ENCODE measurements at places on chromosomes 6 and 20.

DNA sequence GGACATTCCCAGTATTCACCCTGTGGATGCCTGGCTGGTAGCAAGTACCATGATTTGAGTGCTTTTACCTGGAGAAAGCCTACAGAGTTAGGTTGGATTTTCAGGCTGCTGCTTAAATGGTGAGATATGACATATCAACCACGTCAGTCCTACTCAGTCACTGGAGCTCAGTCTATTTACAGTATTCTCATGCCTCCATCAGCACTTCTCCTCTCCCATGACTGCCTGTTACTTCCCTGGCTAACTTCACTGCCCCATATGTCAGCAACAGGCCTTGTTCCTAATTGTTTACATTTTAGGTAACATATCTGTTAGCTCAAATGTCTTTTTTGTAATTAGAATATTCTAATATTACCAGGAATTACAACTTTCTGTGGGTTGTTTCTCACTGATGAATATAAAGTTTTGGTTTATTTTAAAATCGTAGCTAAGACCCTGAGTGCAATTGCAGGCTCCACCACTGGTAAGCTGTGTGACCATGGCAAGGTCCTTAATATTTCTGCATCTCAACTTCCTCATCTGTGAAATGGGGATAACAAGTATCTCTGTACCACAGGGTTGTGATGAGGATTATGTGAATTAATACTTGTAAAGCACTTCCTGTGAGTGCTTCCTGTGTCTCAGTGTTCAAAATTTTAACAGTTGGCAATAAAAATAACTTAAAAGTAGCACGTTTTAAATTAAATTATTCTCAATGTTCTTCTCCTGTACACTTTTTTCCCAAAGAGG lies 54.3 kb downstream of the RNF144B start:
- ATAC-seq = no peak

GRCh38 chr6:56146086-56146485 lies 101.3 kb downstream of the COL21A1 start:
- no peak for ATAC-seq

GRCh38 chr6:106293116-106293515 lies 32.4 kb downstream of the ATG5 start:
- no peak for ATAC-seq

DNA sequence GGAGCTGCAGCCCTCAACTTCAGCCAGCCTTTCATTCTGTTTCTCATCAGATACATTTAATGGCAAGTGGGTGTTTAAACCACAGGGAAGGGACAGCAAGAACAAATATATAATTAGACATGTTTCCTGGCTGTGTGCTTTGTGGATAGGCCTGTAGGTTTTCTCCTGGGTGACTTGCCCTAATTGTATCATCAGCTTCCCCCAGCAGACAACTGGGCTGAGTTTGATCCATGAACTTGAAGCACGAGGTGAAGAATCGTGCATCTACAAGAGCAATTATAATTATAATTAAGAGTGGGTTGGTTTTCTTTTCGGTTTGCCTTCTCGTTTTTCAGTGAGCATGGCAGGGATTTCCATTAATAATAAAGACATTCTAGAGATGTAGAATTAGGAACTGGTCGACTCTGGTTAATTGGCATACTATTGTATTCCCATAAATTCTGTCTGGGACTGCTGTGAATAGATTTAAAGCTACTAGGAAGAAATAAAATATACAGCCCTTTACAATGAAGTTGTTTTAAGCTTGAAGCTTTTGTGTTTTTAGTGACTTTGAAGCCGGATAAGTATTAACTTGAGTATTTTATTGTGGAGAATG lies 1052.2 kb downstream of the KIF16B start:
- no peak for ATAC-seq

DNA sequence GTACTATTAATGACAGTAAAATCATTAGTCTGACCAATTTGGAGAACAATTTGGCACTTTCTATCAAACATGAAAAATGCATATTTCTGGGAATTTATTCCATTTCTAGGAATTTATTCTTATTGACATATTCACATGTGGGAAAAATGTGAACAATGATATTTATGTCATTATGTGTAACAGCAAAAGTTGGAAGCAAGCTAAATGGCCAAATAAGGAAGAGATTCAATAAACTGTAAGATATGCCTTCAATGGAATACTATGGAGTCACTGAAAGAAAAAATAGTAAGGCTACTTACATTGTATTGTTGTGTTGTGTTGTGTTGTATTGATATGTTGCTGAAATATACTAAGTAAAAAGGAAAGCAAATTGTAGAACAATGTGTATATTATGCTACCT lies 100.5 kb upstream of the EDN1 start:
- no peak for ATAC-seq

Measured in activated T-helper 17 cell treated with anti-CD3 and anti-CD28 coated beads, Interleukin-2, amount 50 U/mL, for 72 hours (primary cell).